COLO829 (cell line): ENCODE measurements at places on chromosomes 12 and 14.
A peak's percentile ranks its signal among the peaks of the same experiment; 100 is the strongest.

- peak; percentile 82 for DNase-seq
These were observed 1.7 kb upstream of the ANKRD33 start for GRCh38 chr12:51886021-51886710.

- no peak for DNase-seq
These were observed 144.7 kb upstream of the FUT8 start for GRCh38 chr14:65267856-65268255.

- DNase-seq = no peak
These were observed 49.9 kb downstream of the PRICKLE1 start for GRCh38 chr12:42539696-42540095.

GRCh38 chr14:74756326-74756725 lies 6.8 kb upstream of the YLPM1 start:
- no peak for DNase-seq

DNA sequence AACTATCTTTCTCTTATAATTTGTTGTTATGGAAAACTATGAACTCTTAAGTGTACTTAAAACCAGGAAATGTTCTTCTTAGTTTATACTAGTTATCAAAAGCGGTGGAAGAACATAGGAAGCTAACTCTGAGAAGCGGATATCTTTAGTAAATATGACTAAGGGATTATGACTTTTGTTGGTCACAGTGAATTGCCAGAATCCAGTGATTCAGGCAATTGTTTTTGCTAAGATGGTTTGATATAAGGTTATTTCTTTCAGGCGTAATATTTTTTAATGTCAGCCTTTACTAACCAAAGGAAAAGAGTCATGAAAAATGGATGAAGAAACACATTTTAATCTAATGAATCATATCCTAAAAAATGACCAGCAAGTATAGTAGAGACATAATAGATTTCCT lies 473.5 kb downstream of the FOXG1 start:
- DNase-seq = no peak

GRCh38 chr12:78208092-78208491 lies 377.4 kb downstream of the NAV3 start:
- DNase-seq = no peak

- DNase-seq = no peak
These were observed 32.2 kb downstream of the RAB21 start for GRCh38 chr12:71786829-71787228.

GRCh38 chr12:47834199-47834903 lies 14.6 kb upstream of the HDAC7 start:
- DNase-seq = no peak

DNA sequence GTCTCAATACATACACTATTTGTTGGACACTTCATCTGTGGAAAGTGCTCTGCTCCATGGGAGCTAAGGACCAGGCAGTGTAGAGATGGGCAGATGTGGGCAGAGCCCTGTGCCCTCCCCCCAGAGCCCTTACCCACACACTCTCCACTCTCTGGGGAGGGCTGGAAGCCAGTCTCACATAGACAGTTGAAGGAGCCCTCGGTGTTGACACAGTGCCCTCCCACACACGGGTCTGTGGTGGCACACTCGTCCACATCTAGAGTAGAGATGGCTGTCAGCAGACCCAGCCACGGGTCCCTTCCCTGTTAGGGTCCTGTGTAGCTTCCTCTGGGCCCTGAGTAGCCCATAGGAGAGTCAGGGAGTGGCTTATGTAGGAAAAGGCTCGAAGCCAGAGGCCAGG lies 14.3 kb downstream of the ISCA2 start:
- DNase-seq = no peak
